ENCODE measurements at places on chromosomes 7 and 10.

GRCh38 chr7:2862831-2863361 is 18.8 kb upstream of the GNA12 start:
- peak; percentile 17 for DNase-seq

DNA sequence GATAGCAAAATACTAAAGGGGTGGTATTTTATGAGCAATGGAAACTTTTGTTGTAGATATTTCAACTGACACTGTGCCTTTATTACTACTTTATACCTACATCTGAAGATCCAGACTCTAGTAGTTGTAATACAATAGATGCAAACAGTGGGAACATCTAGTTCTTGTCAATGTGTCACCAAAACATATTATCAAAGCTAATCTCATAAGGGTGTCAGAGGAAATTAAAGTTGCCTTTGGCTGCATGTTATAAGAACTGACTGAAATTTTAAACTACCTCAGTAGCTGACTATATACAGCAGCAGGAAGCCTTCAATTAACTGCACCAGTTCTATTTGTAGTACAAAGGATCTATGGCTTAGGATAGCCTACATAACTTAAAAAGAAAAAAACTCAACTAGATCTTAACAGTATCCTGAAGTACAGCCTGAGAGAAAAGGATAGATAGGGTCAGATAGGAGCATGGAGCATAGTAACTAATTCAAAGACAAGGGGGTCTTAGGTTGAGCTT is 30.9 kb downstream of the HDAC9 start:
- no peak for DNase-seq

GRCh38 chr10:60869652-60870415 is 74.2 kb downstream of the RHOBTB1 start:
- no peak for DNase-seq

DNA sequence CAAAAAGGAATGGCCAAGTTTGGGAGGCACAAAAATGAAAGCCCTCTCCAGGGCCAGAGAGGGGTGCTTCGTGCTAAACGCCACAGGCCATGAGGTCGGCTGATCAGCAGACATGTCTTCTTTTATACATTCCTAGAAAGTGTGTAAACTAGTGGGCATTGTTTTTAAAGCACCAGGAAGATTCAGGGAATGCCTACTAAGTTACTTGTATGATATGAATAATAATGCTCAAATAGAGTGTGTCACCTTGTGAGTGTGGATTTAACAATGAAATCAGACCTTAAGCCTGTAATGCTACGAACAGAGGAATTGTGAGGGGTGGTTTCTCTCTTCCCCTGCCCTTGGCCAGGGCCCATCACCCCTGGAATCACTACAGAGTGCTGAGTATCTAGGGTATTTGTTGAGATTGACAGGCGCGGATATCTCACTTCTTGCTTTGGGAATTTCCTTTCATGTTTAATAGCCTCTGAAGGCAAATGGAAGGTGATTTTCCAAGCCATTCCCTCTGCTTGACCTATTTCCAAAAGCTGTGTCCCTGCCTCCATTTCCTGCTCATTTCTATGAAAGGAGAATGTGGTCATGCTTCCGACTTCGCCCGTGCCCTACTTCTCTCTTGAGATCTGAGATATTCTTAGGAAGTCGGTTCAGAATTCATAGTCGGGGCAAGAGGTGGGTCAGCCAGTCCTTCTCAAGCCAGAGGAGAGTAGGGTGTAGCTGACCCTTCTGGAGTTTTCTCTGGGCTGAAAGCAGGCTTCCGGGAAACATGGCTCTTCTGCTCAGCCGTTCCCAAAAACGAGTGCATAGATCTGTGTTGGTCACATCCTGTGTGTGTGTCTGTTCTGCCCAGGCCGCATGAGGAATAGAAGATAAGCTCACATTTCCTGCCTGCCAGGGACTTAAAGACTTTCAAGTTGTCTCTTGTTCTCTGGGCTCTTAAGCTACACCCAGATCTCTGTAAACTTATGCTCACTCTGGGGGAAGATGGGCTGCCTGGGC is 167.8 kb upstream of the ITGB1 start:
- DNase-seq, result peak; percentile 67

- DNase-seq, result no peak
These were observed 10.2 kb downstream of the STK32C start for GRCh38 chr10:132297526-132297925.

Measured in CD4-positive, alpha-beta T cell treated with Interleukin-1 beta for 1 hour (primary cell).